ENCODE measurements at places on chromosomes 12 and 14.
A peak's percentile ranks its signal among the peaks of the same experiment; 100 is the strongest.

DNA sequence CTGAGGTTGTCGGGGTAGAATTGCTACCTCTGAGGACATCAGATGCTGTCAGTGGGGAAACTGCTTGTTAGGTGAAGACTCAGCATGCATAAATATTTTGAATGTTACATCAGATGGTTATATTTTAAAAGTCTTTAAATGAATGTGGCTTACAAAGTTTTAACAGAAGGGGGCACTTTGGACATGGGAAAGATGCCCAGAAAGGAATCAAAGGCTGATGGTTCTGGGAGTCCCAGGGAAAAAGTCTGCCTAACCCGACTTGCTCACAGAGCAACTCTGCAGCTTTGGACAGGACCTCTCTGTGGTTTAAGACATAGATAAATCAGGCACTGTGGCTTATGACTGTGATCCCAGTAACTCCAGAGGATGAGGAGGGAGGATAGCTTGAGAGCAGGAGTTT is 474.9 kb downstream of the ATP23 start:
- DNase-seq: no peak

- no peak for DNase-seq
Measured at GRCh38 chr12:58393152-58393551, 451.8 kb downstream of the ATP23 start.

- no peak for DNase-seq
Measured at GRCh38 chr14:59424341-59425071, 40.7 kb downstream of the GPR135 start.

DNA sequence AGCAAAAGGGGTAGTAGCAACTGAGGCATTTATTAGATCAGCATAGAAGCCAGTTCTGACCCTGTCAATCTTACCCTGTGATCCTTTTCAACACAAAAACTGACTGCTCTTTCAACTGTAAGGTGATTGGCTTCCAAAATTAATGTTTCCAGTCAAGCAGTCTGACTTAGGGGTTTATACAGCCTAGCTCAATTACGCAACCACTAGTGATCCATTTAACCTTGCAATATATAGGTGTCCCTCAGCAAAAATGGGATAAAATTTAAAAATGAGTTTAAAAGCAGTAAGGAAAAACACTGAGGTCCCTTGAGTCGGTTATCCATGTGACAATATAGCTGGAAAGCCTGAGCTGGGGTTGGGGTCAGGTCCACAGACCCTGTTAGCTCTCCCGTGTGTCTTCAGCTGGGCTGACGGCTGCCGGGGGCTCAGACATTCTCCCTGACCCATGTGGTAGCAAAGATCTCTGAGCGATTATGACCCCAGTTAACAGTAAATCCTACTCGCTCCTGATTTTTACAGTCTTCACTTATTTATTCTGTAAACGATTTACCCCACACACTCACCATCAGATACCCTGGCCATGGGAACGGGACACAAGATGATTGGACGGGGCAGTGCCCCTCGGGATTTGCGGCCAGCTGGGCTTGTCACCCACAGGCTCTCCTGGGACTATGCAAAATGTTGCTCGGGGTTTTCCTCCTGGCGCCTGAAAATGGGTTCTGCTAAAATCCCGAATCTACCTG is 16.6 kb downstream of the ADGRD1 start:
- DNase-seq: no peak

DNA sequence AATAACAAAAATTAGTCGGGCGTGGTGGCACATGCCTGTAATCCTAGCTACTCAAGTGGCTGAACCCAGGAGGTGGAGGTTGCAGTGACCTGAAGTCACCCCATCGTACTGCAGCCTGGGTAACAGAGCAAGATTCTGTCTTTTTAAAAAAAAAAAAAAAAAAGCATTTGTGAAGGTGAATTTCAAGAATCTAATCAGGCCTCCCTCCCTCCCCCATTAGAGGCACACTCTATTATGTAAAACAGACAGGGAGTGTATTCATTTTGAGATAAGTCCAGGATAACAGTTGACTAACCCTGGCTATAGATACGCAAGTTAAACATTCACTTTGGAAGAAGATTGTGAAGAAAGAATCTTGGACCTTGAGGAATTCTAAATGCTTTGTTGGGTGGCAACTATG is 2.9 kb downstream of the RESF1 start:
- DNase-seq: no peak

DNA sequence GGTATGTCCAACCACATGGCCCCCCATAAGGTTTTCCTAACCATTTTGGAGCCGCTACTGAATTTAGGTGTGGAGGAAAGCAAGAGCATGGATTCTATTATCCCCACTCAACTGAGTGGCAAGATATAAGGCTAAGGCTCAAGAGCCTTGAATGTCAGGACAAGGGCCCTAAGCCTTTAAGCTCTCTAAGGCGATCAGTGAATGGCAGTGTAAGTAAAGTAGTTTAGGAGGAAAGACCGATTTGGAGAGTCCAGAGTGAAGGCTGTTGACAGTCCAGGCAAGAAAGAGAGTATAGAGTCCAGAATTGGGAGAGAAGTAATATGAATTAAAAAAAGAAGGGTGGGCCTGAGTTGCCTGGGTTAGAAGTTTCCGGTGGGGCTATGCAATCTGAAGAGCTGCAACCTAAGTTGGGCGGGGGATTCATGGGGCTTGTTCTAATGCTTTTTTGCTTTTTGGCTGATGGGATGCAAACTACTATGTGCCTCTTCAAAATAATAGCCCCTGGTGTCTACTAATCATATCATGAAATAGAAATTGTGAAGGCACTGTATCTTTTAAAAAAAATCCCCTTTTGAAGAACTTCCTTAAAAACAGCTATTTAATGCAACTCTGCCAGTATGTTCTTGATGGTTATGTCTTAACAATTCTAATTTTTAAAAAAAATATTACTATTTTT is at the start of gene SPIC:
Gene SPIC (plus strand): TSS at position 626 of the 676 bp plus-strand sequence. CDS start 1,569 bp downstream, outside the sequence.
- DNase-seq: no peak

DNA sequence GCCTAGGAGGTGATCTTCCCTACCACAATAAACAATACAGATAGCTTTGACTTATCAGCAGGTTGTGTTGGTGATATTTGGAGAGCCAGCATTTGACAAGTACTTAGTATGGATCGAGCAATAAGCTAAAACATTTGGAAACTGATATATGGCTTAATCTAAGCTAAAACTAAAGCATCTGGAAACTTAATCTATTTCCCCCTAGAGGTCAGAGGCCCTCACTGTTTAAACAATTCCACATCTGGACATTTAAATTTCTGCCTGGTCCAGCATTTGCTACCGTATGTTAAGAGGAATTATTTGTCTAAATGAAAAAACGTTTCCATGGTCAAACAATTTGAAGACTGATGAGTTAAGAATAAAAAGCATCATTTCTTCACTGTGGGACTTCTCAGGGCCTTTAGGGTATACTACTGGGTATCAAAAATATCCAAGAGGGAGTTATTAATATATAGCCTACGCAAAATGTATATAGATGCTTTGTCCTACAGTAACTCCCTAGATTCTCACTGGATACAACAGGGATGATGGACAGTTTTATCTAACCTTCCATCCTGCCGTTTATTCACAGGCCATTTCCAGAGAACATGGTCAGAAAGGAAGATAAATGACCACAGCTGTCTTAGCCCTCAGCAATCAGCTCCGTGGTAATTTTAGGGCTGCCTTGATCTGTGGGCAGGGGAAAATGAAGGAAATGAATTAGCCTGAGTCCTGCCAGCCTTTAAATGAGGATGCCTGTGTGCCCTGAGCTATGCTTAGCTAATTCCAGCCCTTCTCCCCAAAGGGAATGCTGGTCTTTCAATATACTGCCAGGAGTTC is 135.4 kb upstream of the NUDT4 start:
- no peak for DNase-seq

DNA sequence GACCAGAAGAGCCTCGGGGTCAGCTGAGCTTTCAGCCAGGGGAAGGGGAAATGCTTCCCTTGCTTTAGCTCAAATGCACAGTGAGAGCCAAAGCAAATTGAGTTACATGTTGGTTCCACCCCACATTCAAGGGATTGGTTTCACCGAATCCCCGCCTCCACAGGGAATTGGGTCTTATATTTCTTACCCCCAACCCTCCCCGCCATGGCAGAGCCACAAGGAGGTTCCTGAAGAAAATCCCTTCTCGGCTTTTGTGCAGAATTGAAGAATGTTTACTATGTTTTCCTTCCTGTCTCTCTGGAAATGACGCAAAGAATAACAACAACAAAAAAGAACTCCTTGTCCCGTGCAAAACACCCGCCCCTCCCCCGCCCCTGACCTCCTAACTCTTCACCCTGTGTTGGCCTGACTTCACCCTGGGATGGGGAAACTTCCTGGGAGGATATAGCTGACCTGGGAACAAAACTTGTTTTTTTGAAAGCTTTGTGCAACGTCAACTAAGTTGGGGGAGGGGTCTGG is 21.9 kb upstream of the CIPC start:
- no peak for DNase-seq

DNA sequence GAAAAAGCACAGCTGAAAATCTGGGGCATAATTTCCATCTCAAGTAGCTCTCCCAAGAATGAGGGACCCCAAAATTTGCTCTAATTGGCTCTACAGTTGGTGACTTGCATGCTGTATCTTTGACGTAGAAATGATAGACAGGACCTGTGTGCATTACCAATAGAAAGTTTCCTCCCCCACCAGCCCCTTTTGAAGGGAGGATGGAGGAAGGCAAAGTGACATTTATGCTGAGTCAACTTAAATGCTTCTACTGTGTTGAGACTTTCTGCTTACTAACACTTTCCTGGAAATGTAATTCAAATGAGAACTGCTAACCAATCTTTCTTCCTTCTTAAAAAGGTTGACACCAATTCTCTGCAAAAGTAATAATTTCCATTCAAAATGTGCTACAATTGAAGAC is 31.9 kb downstream of the TSPAN8 start:
- DNase-seq: no peak

DNA sequence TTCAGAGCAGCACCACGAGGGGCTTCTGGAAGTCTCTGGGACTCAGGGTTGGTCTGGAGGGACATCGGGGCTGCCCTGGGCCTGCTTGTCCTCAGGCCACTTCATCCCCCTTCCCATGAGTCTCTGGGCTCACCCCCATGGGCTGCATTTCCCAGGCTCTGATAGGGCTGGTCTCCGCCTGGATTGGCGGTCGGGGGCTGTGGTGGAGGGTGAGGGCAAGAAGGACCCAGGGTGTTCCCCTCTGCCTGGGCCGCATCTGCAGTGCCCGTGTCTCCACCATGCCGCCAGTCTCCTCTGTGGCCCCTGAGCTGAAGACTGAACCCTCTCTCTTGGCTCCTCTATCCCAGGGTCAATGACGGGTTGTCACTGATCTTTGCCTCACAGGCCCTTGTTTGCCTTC is 242.1 kb downstream of the ADGRD1 start:
- no peak for DNase-seq

DNA sequence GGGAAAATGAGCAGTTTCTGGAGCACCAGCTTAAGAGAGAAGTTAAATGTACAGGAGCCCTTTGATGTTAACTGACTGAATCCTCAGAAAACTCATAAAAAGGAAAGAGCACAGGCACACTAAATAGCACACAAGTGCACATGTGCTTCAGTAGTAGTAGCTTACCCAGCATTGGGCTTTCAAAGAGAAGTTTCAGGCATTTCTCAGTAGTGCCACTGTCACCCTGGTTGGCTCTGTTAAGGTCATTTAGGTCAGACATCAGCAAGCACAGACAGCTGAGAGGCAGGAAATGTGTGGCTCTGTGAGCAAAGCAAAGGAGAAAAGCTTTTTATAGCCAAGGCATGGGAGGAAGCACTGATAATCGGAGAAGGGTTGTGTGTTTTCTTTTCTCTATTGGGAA is 96.3 kb upstream of the HIF1A start:
- DNase-seq: no peak

DNA sequence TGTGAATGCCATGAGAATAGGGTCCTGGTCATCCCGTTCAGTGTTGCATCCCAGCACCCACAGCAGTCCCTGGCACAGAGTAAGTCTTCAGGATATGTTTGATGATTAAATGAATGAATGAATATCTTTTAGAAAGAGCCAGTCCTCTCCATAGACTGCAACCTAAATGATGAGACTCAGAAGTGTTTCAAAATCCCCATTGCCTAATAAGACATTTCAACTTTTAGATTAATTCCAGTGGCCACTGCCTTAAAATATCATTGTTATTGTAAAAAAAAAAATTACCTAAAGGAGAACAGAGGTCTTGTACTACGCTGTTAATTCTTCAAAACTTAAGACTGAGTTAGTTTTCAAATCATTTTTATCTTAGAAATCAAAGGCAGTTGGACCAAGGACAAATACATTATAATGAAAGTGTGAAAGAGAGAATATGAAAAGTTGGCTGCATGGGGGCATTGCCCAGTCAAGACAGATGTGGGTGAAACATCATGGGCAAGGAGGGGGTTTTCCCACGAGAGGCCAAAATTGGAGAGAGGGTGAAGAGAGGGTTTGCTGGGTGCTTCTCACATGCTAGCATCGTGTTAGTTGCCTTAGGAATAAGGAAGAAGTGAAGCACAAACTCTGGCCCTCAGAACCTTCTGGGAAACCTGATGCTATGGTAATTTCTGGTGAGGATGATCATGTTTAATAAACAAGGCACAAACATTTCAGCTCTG is 26.3 kb upstream of the CPM start:
- DNase-seq: no peak

GRCh38 chr12:115672506-115673080 is 604.9 kb downstream of the MED13L start:
- no peak for DNase-seq

DNA sequence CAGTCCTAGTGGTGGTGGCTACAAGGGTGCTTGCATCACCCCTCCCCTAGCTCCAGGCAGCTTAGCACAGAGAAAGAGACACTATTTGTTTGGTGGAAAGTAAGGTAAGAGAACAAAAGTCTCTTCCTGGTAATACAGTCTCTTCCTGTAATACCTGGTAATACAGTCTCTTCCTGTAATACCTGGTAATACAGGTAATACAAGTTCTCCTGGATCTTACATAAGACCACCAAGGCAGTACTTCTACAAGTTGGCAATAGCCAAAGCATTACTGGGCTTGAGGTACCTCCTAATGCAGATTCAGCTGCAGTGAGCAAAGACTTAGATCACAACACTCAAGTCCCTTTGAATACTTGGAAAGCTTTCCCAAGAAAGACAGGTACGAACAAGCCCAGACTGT is 77.0 kb downstream of the CATSPERB start:
- DNase-seq: no peak

GRCh38 chr12:107465625-107466024 is 220.0 kb upstream of the PWP1 start:
- DNase-seq: no peak

DNA sequence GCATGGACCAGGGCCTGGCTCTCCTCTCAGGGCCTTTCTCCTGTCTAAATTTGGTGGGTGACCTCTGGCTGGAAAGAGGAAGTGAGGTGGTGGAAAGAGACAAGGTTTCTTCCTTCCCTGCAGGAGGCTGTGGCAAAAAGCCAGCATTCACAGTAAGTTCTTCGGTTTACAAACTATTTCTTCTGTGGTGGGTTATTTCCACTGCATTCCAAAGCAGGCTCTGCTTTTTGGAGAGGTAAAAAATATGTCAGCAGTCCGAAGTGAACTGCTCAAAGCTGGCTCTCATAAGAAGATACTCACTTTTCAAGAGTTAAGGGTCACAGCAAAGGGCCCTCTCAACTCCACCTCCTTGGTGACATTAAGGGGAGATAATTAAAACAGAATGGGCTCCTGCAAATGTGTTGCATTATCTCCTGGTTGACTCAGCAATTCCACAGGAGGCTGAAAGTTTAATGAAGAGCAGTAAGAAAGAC is 48.9 kb upstream of the POC1B start:
- no peak for DNase-seq

GRCh38 chr12:2239381-2239871 is 186.6 kb downstream of the CACNA1C start:
- DNase-seq: no peak

- DNase-seq: no peak
Measured at GRCh38 chr12:29167988-29168387, 18.9 kb downstream of the FAR2 start.

- peak; percentile 57 for DNase-seq
Measured at GRCh38 chr14:72948481-72949138, 22.3 kb downstream of the DCAF4 start.

GRCh38 chr12:2925322-2925995 is 33.7 kb upstream of the TEAD4 start:
- no peak for DNase-seq
